ENCODE measurements at places on chromosomes 16 and 17.
A peak's percentile ranks its signal among the peaks of the same experiment; 100 is the strongest.

DNA sequence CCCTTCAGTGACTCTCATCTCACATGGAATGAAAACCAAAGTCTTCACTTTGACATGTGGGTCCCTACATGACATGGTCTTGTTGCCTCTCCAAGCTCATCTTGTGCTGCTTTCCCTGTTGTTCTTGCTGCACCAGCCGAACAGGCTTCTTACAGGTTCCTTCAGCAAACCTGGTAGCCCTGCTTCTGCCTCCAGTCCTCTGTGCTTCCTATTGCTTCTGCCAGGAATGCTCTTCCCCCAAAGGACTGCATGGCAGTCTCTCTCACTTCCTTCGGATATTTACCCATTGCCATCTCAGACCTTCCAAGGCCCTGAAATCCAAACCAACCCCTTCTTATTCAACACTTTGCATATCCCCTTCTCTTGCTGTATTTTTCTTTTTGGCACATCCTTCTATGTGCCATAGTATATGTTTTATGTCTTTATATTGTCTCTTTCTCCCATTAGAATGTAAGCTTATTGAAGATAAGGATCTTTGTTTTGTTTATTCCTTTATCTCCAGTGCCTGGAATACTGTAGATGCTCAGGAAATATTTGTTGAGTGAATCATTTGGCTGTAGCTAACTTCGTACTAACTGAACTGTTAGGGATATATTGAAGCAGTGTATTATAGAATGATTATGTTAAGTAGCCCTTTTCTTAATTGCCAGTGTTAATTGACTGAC is 57.9 kb upstream of the SLC12A3 start:
- no peak for DNase-seq

DNA sequence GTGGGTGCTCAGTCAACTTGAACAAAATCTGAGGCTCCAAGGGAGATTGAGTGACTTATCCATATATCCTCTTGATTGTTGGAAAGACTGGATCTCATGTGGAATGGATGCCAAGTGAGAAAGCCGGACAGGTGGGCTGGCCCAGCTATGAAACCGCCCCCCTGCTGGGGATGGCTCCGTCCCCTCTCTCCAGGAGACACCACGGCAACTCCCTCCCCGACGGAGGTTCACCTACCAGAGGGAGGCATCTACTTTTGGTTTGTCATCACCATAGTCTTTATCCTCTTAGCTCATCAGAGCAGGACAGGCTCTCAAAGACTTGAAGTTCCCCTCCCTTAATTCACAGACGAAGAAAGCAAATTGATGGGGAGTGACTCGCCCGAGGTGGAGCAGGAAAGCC is 1.8 kb upstream of the ALG1 start:
- DNase-seq = no peak

GRCh38 chr16:87132361-87133014 is 184.7 kb downstream of the C16orf95 start:
- DNase-seq = no peak

- DNase-seq = peak; percentile 49
These were observed 715 bp downstream of the TLCD3A start for GRCh38 chr17:732902-733720.

- DNase-seq = no peak
These were observed 12.3 kb upstream of the NLRC3 start for GRCh38 chr16:3589441-3589921.

- DNase-seq = no peak
These were observed 53.6 kb downstream of the NUP88 start for GRCh38 chr17:5365831-5366230.

DNA sequence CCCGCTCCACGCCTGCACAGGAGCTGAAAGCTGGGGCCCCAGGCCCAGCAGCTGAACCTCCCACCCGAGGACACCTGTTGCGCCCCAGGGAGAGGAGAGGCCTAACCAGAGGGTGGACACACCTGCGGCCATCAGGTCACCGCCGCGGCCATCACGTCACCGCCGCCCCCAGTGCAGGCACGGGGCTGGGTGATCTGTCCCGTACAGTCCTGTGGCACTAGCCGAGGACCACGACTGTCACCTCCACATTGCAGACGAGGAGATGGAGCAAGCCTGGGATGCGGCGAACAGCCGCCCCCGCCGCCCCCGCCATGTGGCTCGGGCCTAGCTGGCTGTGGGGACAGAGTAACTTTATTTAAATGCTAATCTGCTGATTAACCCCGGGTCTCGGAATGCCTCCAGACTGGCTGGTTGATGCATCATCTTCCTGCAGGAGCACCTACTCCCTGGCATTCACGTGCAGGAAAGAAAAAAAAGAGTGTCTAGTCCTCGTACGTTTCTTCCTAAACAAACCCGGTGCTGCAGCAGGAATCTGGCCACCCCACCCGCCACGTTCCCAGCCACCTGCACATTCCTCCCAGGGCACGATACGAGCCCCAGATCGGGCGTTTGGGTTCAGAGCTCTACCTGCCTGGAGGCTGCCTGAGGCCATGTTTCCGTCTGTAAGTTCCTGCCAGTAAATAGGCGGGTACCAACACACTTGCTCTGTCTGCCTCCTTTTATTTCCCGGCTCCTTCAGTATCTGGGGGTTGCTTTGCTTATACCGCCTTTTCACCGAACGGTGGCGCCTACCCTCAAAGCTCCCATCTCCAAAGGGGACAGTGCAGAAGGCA is 29.9 kb downstream of the PIEZO1 start:
- DNase-seq = no peak

DNA sequence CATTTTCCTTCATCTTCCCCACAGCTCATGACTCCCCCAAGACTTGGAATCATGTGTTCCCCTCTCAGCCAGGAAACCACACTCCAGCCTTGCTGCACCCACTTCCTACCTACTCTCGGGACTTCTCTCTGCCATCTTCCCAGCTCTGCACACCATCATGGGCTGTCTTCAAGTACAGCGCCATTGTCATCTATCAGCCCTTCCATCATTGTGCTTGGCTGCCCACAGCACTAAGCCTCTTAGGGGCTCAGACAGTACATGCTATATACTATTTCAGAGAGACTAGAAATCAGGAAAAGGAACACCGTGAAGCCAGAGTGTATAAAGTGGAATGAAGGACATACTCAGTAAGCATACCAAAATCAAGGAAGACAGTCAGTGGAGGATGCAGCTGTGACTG is 64.7 kb downstream of the CDH11 start:
- DNase-seq = no peak

- peak; percentile 18 for DNase-seq
These were observed 757.2 kb upstream of the SOX9 start for GRCh38 chr17:71363661-71364060.

GRCh38 chr16:67489401-67490083 is 6.2 kb upstream of the AGRP start:
- no peak for DNase-seq

DNA sequence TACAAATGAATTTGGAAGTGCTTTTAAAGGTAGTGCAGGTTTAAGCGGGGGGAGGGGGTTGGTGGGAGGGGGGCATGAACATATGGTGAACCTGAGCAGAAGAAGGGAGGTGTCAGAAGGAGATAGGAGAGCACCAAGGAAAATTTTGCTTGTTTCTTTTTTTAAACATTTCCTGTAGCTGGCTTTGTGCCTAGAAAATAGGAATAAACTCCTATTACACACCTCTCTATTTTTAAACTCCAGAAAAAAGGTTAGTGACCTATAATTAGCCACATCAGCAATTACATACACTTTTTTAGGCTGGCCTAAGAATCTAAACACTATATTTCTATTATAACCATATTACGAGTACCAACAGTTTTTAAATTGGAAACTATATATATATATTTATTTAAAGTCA is 159.1 kb downstream of the SKAP1 start:
- no peak for DNase-seq

DNA sequence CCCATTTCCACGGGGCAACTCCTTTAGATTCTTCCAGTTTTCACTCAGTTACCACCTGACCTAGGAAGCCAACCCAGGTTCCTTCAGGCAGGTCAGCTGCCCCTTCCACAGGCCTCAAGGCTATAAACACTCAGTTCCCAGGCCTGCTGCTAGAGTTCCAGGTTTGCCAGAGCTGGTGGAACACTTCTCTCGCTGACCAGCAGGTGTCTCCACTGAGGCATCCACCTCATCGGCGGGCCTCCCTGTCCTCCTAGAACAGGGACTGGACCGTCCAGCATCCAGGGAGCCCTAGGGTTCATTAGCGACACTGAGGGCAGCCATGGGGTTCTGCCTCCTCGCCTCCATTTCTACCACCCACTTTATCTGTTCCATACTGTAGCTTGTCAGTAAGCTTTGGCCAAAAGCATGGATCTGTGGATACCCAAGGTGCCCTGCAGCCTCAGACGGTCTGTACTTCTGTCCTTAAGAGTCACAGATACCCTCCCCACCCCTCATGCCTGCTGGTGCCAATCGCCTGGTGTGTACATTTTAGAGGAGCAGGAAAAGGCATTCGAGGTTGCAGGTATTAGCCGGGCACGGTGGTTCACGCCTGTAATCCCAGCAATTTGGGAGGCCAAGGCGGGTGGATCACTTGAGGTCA is 29.0 kb downstream of the PIMREG start:
- peak; percentile 83 for DNase-seq

DNA sequence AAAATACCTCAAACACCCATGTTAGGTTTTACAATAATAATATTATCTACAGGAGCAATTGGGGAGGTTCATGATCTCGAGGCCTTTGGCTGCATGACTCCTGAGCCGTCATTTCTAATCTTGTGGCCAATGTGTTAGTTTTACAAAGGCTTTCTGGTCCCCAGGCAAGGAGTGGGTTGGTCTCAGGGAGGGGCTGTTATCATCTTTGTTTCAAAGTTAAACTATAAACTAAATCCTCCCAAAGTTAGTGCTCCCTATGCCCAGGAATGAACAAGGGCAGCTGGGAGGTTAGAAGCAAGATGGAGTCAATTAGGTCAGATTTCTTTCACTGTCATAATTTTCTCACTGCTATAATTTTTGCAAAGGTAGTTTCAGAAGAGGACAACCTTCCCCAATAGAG is 9.1 kb upstream of the CCL5 start:
- DNase-seq = no peak

DNA sequence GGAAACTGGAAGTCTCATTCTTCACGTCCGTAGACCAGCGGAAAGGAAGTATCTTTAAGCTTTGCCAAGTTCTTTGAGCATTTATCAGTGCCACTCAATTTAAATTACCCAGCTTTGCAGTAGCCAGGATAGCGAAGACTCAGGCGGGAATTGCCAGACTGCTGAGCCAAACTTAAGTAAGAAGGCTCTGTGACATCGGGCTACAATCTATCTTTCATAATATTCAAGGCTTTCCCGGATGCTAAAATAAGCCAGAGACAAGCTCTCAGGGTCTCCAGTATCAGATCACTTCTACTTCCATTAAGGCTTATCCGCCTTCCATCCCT is 436 bp upstream of the BRIP1 start:
- DNase-seq = no peak

GRCh38 chr16:79798416-79799053 is 198.0 kb upstream of the MAF start:
- no peak for DNase-seq
